ENCODE measurements at places on chromosomes 7 and 10.

DNA sequence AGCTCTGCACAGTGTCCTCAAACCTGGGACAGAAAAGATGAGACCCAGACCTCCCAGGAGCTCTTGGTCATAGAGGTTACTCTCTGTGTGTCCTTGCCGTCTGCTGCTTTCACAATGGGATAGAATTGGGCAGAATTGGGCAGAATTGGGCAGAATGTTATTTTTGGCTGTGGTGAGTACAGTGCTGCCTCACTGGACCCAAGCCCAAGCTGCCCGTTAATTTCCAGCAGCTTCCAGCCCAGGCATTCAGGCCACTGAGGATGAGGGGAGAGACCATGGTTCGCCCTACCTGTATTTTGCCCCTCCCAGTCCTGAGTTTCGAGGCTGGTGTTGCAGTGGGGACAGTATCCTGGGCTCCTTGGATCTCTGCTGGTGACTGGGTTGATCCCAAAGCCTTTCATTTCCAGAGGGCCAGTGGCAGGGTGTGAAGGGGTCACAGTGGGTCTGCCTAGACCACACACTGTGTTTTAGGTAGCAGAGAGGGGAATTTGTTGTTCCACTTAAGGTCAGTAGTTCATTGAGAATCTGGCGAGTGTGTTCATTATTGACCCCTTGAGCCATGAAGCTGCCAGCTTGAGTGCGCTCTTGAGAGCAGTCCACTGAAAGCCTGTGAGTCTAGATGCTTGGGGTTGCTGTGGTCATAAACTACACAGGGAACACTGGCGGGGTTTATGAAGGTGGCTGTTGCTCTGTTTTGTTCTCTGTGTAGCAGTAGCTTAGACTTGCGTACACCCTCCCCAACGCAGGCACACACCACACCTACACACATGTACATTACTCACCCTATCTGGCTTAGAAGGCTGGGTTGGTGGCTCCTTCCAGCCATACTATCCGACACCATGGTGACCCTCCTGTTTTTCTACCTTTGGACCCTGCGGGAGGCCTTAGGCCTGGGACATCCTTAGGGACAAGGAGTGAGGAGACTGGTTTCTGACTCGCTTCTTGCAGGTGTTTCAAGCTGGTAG, 23.5 kb downstream of the NACAD start:
- no peak for DNase-seq

DNA sequence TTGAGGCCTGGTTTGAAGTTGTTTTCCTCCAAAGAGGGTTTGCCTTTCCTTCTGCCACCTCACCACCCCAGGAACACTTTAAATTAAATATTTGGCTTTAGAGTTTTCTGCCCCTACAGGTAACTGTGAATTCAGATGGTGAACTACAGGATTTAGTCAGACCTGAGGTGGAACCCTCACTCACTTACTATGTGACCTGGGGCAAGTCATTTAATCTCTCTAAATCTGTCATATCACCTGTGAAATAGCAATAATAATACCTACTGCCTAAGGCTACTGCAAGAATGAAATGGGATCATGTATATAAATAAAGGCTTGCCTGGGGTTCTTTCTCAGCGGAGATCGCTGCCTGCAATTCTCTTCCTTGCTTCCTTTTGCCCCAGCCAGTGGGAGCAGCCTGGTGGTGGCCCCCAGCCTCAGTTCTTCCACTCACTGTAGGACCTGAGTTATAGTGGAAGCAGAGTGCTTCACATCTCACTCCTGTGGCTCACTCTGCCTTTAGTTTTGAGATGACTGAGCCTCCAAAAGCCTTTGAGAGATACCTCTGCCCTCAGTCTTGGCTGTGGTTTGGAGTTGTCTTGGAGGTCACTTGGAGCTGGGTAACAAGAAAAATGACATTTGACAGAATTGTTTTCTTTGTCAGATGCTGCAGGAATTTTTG, 6.1 kb upstream of the ANKRD2 start:
- no peak for DNase-seq

GRCh38 chr7:81645435-81645834, 124.4 kb downstream of the HGF start:
- DNase-seq = no peak

DNA sequence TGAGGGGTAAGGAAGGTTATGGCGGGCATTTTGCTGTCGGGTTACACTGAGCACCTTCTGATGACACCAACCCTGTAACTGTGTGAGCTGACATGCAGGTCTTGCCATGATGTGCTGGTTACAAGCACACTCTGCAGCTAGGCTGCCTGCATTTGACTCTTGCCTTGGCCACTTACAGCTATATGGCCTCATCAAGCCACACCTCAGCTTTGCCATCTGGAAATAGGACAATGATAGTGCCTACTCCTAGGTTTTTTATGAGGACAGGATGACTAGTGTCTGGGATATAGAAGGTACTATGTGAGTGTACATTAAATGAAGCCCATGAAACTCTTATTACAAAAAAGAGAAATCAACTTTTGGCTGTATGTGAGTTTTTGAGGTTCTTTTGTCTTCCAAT, 58.0 kb downstream of the AKR1B1 start:
- no peak for DNase-seq

GRCh38 chr10:117373823-117374505, 1.3 kb downstream of the PDZD8 start:
- no peak for DNase-seq

DNA sequence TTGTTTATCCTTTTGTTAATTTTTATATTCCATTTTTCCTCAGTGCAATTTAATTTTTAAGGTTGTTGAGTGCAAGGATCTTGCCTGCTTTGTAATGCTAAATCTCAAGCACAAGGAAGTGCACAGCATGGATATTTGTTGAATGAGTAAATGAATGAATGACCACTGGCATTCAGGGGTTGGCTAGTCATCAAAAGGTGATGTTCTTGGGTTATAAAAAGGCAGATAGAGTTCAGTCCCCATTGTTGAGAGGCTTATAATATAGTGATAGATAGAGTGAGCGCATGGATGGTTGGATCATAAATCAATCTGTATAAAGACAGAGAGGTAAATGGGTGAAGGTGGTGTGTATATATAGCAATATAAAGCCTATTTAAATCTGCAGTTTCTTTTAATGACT, 193.2 kb upstream of the KLF6 start:
- no peak for DNase-seq
